ENCODE measurements at places on chromosomes 6 and 20. TPM values are rescaled to one million over a fixed set of nuclear protein-coding genes. Genes with fewer than 3 reads are reported as not detected.

- DNase-seq = no peak
Observed at GRCh38 chr6:74752303-74752702, 453.6 kb downstream of the COL12A1 start.

DNA sequence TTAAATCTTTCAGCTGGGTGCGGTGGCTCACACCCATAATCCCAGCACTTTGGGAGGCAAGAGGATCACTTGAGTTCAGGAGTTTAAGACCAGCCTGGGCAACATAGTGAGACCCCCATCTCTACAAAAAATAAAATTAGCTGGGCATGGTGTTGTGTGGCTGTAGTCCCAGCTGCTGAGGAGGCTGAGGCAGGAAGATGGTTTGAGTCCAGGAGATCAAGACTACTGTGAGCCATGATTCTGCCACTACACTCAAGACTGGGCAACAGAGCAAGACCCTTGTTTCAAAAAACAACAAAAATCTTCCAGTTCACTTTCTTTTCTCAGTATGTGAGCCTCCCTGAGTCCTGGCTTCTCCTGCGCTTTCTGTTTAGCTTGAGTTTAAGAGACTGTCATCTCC is 7.9 kb downstream of the SDHAF4 start:
- no peak for DNase-seq

DNA sequence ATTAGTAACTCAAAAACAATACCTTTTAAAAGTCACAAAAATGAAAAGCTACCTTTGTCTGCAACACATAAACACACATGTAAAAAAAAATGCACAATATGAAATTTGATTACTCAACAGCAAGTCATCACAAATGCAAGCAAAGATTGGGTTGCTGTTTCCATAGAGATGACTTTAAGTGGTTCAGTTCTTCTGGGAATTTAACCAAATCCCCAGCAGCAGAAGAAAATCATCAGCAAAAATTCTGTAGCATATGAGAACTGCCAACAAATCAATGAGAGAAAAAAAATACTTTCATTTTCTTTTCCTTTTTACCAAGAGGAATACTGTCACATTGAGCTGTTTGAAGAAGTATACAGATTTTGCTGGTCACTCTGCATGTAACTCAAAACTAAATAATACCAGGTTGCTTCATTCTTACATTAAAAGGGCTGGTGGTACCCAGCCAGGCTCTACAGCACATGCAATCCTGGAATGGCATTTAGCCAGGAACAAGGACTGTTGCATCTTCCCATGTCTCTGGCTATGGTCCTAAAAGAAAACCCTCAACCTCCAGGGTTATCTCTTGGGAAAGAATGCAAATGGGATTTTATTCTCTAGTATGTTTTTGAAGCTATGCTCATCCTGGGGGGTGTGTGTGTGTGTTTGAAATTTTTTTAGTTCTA is 158.3 kb downstream of the OPRM1 start:
- no peak for DNase-seq

- DNase-seq = no peak
Observed at GRCh38 chr20:25227317-25227831, 20.5 kb upstream of the PYGB start.

DNA sequence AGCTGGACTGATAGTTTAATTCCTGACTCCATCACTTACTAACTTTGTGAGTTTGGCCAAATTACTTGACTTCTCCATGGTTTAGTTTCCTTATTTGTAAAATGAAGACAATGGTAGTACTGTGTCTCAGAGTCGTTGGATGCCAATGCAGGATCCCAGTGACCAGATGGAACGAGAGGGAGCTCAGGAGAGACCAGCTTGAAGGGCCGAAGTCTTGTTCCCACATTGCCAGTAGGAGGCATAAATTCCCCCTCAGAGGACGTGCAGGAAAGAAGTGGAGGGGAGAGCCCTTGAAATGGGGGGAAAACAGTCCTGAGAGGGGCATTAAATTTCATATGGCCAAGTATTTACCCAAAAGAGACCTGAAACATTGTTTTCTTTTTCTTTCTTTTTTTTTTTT is 2.1 kb upstream of the MUC22 start:
- DNase-seq = no peak

GRCh38 chr6:17066610-17067009 is 35.2 kb upstream of the STMND1 start:
- DNase-seq = no peak

DNA sequence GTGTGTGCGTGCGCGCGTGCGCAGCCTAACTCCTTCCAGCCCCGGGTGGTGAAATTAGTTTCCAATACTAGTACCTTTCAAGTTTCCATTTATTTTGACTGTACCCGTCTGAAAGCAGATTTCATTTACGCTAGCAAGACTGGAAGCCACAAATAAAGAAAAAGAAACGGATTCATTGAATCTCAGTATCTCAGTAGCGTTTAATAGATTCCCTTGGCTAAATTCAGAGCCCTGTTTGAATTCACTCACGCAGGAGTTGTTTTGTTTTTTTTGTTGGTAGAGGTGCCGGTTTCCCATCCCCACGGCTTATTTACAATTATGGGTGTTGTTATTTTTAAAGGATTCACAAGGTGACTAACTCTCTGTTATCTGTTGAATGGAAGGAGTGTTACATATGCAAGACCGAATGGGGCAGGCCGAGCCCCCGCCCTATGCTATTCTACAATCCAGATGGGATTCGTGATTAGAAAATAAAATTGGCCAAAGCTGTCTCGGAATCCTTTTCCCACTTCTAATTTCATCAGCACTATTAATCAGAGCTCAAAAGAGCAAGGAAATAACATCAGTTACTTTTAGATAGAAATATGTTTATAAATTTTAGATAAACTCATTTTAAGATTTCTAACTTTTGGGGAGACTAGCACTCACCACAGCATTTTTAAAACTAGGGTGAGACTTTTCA is 2.3 kb upstream of the INSM1 start:
- DNase-seq = no peak

GRCh38 chr20:6468423-6469116 is 298.9 kb upstream of the BMP2 start:
- no peak for DNase-seq

- no peak for DNase-seq
Observed at GRCh38 chr6:100620085-100620840, 155.5 kb upstream of the SIM1 start.

GRCh38 chr20:15618110-15618509 is 955.1 kb downstream of the KIF16B start:
- no peak for DNase-seq

DNA sequence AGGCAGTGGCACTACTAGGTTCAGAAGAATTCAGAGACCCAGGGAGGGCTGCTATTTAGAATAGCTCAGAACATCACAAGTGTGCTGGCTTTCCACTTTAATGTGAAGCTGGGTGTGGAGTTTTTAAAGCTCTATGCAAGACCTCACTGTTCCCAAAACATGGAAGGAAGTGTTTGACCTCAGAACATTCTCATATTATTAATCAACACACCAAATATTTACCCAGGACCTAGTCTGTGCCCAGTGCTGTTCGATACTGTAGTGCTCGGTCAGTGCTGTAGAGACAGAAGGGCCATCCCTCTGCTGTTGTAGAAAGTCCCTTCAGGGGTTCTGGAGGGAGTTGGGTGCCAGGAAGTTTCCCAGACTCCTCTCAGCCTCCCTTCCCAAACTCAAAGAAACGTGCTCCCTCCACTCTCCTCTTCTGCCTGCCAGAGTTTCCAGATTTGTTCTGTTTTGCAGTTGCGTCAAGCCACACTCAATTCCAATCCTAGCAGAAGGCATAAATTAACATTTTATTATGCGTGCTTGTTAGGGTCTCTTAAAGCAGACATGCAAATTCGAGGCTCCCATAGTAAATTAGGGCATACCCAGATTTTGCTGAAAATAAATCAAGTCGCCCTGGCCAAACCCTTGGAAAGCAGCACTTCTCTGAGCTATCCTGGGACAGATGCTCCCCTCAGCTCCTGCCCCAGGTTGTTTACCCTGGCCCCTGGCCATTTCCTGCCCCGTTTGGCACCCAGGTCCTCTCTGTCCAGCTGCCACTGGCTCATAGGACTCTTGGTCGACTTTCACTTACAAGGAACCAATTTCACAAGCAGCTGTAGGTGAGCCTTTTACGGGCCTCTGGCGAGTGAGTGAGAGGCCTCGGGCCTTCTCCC is 248.6 kb downstream of the HIVEP2 start:
- no peak for DNase-seq

GRCh38 chr20:16351415-16351814 is 221.8 kb downstream of the KIF16B start:
- DNase-seq = no peak

DNA sequence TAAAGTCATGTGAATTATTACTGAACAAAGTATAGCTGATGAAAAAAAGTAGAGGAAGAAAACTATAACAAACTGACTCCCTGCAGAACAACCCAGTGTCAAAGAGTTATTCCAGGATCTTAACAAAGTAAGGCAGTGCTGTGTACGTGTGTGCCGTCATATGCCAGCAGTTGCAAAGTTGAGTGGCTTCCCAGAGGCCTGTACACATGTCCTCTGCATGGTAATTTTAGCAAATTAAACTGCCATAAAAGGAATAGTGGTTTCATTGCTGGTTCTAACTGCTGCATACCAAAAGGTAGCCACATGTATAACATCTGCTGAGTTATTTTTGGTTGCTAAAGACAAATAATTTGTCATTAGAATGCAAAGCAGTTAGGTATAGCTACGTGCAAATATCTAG is 44.8 kb downstream of the RIPOR2 start:
- no peak for DNase-seq

- no peak for DNase-seq
Observed at GRCh38 chr6:168457653-168457934, 16.6 kb downstream of the SMOC2 start.

- no peak for DNase-seq
Observed at GRCh38 chr6:108667993-108668392, 107.3 kb downstream of the FOXO3 start.

DNA sequence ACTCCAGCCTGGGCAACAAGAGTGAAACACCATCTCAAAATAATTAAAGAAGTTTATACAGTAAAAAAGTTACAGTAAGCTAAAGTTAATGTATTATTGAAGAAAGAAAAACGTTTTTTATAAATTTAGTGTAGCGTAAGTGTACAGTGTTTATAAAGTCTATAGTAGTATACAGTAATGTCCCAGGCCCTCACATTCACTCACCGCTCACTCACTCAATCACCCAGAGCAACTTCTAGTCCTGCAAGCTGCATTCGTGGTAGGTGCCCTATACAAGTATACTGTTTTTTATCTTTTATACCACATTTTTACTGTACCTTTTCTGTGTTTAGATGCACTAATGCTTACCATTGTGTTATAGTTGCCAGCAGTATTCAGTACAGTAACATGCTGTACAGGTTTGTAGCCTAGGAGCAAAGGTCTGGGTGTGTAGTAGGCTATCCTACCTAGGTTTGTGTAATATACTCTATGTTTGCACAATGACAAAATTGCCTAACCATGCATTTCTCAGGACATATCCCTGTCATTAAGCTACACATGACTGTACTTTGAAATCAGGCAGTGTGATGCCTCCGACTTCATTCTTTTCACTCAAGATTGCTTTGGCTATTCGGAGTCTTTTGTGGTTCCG is 16.7 kb downstream of the MGME1 start:
- DNase-seq = no peak

DNA sequence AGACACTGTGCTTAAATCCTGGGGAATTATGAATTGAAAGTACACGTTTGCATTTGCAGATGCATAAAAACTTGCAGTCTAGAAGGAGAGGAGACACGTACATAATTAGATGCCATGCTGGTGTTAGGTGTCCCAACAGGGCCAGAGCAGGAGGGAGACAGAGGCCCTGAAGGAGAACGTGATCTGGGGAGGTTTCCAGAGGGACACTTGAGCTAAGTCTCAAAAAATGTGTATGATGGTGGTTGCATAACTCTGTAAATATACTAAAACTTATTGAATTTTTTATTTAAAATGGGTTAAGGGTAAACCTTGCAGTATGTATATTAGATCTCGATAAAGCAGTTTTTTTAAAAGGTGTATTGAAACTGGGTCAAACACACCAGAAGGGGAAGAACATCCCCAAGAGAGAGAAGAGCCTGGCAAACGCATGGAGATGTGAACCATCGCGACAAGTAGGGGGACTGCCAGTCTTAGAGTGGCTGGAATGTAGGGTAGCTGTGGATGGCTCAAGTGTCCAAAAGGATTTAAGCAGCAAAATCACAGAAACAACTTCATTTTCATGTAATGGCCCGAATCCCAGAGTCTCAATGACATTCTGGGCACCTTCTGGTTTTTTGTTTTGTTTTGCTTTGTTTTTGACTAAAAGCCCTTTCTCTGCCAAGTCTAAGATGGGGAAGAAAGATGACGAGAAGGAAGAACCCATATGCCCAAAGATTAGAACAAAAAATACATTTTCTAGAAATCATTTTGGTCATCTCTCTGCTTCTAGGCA is 15.3 kb downstream of the TRAF3IP2 start:
- no peak for DNase-seq

The ARG1 gene
- not detected for total RNA-seq

The ZNF311 gene
- total RNA-seq = 1.0 TPM

The SPEF1 gene
- total RNA-seq = 0.23 TPM

The UBE2C gene
- 188 TPM for total RNA-seq

The RSPO4 gene
- total RNA-seq = not detected

The RIMS1 gene
- not detected for total RNA-seq

The LTB gene
- total RNA-seq = 273 TPM
